SW 1271 (cell line): ENCODE measurements at places on chromosomes 16 and 17.

GRCh38 chr17:82638183-82638773 lies 10.0 kb downstream of the WDR45B start:
- no peak for DNase-seq

DNA sequence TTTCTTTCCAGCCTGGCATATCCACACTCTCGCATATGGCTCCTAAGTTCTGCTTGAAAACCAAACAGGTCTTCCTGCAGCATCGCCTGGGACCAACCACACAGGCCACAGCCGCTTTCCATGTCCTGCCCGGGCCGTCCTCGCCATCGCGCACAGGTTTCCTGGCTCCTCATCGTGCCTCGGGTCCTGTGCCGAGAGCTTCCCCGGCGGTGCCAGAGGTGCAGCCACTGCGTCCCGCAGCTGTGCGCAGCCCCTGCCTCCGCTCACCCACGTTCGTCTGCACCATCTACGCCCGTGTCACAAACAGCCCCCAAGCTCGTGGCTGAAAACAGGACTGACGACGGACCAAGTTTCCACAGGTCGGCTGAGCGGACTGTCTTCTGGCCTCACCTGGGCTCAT lies 6.3 kb upstream of the ZFPM1 start:
- DNase-seq = no peak

DNA sequence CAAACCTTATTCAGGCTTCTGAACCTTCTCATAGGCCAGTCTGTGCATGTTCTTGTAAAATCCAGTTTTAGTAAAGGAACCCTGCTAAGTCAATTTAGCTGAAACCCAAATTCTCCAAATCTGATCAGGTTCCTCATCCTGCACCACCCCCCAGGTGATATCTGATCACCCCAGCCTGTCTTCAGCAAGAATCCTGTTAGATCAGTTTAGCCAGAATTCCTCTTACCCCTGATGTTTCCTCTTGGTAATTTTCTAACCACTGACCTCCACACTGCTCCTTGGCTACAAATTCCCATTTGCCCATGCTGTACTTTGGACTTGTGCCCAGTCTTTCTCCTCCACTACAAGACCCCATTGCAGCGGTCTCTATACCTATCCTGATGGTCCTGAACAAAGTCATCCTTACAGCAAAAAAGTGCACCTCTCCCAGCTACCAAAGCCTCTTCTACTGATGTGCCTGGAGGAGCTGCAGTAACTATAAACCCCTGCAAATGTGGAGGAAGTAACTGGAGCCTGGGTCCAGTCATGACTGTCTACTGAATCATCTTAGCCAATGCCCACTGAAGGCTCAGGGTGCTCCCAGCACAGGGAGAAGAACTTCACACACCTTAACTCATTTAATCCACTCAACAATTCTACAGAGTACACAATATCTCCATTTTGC lies 23.8 kb downstream of the TEX14 start:
- DNase-seq = no peak

- DNase-seq = no peak
These were observed 114.3 kb upstream of the C16orf82 start for GRCh38 chr16:26952411-26952810.

DNA sequence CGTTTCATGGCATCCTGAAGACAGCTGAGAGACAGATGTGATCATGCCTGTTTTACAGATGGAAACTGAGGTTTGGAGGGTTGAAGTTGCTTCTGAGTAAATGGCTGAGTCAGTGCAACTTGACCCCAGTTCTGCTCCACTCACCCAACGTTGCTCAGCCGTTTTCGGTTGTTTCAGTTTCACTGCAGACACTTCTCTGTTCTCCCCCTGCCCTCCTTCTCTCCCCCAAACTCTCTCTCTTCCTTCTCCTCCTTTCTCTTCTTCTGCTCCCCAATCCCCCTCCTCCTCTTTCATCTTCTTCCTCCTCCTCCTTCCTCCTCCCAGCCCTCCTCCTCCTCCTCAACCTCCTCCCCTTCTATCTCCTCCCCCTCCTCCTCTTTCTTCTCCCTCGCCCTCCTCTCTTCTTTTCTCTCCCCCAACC lies 9.4 kb upstream of the CEP20 start:
- DNase-seq = no peak

DNA sequence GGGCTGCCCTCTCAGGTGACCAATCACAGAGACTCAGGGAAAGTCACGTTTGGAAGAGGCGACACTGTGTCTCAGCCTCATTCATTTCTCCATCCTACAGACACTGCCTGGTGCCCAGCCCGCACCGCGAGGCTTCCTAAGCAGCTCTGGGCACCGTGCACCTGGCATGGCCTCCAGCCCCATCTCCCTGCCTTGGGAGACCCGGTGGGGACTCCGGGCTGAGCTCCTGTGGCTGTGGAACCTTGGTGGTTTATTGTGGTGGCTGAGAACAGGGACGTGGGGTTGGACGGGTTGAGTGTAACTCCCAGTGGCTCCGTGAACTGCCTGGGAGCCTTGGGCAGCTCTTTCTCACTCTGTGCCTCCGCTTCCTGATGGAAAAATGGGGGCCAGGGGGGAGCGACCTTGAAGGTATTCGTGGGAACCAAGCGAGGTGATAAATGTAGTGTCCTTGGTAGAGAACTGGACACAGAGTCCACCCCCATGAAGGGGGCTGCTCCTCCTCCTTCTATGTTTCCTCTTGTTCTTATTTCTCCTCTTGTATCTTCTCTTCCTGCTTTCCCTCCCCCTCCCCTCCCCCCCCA lies 215.4 kb downstream of the SEC14L1 start:
- DNase-seq = peak; percentile 47

- DNase-seq = no peak
These were observed 29.8 kb downstream of the LAT start for GRCh38 chr16:29014561-29015069.

- no peak for DNase-seq
These were observed 2.0 kb upstream of the SPHK1 start for GRCh38 chr17:76382351-76382802.

DNA sequence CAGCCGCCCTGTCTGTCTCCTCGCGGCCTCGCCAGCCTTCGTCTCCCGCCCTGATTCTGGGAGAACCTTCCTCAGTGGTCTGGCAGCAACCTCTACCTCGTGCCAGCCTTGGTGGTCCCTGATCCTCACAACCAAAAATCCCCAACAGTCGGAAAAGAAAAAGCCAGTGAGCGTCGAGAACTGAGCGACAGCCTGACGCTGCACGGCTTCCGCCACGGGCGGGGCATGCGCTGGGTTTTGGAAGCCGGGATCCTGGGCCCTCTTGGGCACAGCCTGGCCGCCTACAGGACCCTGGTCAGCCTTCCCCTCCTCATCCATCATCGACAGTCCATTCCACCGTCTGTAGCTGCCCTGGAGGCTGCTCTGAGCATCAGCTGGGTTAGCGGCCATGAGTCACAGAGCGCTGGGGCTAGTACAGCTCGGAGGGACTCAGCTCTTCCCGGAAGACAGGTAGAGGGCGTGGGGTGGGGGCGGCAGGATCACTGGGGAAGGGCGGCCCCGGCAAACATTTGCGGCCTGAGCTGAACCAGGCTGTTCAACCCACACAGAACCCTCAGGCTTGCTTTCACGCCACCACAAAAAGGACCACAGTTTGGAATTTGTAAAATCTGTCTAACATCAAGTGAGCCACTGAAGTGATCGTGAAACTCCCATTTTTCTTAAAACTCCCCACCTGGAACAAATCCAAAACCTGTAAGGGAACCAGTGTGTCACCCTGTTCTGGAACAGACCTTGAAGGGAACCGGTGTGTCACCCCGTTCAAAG lies 55.4 kb upstream of the DOC2B start:
- DNase-seq = no peak

DNA sequence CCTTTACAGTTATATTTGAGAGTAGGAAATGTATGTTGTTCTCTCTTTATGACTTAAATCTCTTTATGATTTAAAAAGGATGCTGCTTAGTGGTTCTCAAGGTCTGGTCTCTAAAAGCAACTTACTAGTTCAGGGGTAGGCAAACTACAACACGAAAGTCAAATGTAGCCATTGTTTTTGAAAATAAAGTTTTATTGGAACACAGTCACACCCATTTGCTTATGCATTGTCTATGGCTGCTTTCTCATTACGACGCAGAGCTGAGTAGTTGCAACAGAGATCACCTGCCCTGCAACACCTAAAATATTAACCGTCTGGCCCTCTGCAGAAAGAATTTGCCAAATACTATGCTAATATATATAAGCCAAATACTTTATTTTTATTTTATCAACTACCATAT lies 58.2 kb downstream of the HELZ start:
- no peak for DNase-seq

DNA sequence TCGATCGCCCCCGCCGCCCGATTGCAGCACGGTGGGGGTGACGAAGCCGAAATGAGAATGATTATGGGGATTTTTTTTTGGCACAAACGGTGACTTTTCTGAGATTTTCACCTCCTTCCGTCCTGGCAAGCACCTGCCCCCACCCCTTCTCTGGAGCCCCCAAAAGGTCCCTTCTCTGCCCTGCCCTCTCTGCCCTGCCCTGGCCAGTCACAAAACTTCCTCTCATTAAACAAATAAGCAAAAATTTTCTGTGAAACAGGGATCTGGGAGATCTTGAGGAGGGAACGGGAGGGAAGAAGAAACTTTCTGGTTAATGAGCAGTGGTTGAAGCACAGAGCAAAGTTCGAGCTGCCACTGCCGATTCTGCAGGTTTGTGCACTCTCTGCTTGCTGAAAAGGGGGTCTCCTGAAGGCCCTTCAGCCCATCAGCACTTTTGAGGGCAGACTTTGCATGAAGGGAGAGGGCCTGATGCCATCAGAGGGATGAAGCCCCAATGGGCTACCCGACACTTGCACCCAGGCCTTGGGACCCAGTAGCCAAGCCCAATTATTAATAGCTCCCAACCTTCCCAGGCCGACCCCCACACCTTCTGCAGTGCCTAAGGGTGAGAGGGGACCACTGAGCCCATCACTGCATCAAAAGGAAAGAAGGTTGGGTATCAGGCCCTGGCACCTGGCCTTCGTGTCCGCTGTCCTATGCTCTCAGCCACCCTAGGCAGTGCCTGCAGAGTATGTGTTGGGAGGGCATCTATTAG lies 1.0 kb upstream of the HOXB8 start:
- DNase-seq = no peak

DNA sequence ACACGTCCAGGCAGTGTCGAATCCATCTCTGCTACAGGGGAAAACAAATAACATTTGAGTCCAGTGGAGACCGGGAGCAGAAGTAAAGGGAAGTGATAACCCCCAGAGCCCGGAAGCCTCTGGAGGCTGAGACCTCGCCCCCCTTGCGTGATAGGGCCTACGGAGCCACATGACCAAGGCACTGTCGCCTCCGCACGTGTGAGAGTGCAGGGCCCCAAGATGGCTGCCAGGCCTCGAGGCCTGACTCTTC lies 7.2 kb upstream of the CD68 start:
- DNase-seq = no peak

DNA sequence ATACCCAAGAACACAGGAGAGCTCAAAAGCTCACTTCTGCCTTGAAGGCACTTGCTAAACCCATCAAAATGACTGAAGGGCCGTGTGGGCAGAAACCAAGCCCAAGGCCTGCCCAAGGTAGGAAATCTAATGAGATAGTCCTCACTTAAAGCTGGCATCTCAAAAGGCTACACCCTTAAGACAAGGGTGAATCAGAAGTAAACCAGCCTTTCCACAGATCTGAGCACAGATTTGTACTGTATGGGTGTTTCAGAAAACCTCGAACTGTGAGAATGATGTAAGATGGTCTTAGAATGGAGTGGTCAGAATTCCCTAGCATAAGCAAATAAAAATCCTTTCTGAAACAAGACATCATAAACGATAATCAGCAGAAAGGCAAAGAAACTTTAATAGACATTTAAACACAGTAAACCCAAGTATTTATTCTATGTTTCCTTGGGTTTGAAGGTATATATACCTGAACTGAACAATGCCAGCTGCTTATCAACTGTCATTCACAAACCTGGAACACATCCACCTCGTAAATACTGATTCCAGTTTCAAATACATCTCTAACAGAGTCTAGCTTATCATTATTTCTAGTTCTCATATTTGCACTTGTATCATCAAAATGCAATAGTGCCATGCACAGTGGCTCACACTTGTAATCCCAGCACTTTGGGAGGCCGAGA lies 37.8 kb downstream of the GLG1 start:
- DNase-seq = no peak

DNA sequence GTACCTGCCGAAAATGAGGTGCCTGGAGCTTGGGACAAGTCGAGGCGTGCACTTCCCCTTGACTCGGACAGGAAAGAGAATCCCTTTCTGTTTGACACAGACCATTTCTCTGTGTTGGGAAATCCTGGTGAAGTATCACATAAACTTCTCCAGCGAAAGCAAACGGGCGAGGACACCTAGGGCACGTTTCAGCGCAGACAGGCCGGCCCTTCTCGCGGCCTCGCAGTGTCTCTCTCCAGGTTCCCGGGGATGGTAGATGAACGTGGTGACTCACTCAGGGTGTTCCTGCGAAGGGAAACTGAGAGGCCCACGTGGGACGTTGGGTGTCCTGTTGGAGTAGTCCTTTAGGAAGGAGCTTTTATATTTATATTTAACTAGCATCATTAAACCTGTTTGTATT lies 36.3 kb upstream of the ZNF750 start:
- no peak for DNase-seq

DNA sequence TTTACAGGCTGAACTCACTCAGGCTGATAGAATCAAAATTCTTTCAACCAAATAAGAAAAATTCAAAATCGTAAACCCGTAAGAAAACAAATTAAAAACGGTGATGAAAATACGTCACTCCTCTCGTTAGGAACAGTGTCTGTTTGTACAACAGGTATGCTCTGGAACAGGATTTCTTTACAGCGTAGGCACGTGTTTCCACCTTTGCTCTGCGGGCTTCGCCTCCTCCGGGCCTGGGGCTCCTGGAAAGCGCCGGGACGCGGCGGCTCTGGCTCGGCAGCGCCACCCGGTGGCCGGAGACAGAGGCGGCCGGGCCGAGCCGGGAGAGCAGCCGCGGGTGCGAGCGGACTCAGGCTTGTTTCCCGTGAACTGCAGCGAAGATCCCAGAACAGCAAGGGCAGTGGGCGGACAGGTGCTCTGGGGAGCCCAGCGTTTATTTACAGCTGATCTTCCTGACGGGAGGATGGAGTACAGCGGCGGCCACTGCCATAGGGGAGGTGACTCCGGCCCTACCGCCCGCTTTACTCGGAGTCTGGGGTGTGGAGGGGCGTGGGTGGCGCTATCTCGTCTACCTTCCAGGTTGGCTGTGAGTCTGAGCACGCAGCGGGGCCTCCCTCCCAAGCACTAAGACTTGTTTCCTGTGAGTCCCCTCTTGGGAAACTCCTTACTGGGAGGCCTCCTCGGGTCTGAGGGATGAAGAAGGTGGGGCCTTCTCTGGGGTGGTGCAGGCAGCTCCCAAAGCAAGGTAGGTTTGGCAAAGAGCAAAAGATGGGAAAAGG lies 40.5 kb upstream of the ATP2A3 start:
- no peak for DNase-seq

DNA sequence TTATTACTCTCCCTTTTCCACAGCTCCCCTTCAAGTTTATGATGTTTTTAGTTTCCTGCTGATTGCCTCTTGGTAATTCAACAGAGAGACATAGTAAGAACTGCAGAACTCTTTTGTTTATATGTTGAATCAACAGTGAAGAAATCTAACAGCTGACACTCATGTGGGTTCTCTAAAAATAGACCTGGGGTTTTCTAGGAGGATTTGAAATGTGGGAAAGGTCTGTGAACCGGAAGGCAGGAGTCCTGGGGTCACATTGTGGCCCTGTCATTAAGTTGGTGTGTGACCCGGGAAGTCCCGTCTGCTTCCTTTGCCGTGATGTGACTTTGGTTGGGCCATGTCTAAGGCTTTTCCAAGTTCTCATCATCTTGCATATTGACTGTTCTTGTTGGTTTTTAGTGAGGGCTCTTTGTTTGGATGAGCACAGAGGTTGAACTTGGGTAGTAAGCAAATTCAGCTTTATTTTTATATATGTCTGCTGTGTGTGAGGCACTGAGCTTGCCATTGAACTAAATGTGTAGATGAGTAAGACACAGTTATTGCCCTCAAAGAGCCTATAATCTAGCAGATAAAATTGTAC lies 48.5 kb upstream of the HS3ST3A1 start:
- DNase-seq = no peak
